ENCODE measurements at places on chromosomes 7 and 10.

- no peak for DNase-seq
These were observed 181.3 kb downstream of the CDK14 start for GRCh38 chr7:90777465-90777864.

GRCh38 chr10:34252111-34252510, 563.0 kb downstream of the PARD3 start:
- DNase-seq = no peak

GRCh38 chr10:5960070-5960972, 17.0 kb downstream of the IL15RA start:
- no peak for DNase-seq

DNA sequence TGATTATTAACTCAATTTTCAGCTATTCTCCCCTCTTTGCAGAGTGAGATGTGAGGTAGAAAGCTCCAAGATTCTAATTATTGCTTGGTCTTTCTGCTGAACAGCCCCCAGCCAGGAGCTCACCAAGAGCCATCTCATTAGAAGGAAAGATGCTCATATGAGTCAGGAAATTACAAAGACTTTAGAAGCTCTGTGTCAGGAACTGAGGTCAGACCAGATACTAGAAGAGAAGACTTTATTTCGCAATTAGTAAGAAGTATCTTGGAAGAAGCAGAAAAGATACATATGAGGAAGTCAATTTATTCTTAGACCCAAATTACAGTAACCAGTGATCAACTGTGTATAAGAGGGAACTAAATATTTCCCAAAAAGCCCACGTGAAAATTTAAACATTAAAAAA, 626.9 kb downstream of the ZWINT start:
- DNase-seq = no peak
